ENCODE measurements at places on chromosomes 5 and 9. TPM values are rescaled to one million over a fixed set of nuclear protein-coding genes. Genes with fewer than 3 reads are reported as not detected.

The ASPN gene
- total RNA-seq, result not detected

- DNase-seq, result no peak
Measured at GRCh38 chr5:73354406-73354805, 94.2 kb downstream of the FOXD1 start.

- DNase-seq, result no peak
Measured at GRCh38 chr5:163161512-163161911, 275.9 kb upstream of the CCNG1 start.

The MCC gene
- 3.3 TPM for total RNA-seq

The GLDC gene
- 2.5 TPM for total RNA-seq

- no peak for DNase-seq
Measured at GRCh38 chr9:108860354-108860753, 1.7 kb upstream of the ACTL7A start.

The GRM6 gene
- total RNA-seq, result not detected

The SIT1 gene
- 67.8 TPM for total RNA-seq

DNA sequence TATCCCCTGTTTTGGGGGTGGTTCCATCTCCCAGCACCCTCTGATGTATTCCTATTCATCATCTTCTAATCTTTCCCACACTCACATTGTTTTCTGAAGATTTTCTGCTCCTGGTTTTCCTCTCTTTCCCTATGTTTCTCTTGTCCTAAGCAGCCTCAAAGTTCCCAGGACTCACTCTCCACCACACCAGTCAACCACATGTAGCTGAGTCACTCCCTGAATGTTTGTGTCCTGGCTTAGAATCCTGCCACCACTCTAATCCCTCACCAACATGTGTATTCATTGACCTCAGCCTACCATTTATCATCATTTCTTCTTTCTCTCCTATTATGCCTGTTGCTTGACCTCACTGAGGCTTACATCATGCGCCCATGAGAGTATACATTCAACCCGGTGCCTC, 282.4 kb upstream of the ADAMTS16 start:
- DNase-seq, result no peak

Data from activated naive CD4-positive, alpha-beta T cell treated with anti-CD3 and anti-CD28 coated beads, Interleukin-2, amount 50 U/mL, for 72 hours (primary cell).